ENCODE measurements at places on chromosomes 1 and 21.
A peak's percentile ranks its signal among the peaks of the same experiment; 100 is the strongest.

DNA sequence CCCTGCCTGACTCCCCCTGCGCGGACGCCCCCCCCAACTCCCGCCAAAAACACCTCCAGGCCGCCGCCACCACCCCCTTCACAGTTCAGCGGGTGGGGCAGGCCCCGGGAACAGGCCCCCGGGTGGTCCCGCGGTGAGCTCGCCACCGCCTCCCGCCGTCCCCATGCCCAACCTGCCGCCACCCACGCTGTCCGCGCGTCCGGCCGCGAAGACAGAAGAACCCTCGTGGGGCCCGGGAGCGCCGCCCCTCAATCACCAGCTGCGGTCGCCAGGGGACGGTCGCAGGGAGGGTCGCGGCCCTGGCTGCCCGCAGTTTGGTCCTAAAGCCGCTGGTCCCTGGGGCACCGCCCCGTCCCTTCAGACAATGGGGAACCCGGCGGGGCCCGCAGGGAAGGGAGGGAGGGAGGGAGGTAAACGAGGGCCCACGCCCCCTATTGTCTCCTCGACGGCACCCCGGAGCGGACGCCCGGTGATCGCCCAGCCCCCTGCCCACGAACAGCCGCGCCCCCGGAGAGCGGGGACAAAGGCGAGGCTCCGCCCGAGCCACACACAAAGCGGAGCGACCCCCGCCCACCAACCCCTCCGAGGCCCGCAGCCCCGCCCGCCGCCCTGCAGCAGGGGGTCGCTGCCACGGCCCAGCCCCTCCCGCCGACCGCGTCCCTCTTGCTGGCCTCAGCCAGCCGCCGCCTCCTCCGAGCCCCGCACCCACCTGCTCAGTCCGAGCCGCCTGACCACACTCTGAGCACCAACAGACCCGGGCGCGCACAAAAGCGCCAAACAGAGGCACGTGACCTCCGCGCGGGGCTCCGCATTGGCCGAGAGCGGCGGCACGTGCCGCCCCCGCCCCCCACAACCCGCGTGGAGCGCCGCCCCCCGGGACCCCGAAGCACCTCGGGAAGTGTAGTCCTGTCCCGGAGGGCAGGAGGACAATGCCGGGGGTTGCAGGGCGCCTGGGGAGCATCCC is at the start of gene STMN1:
Gene STMN1, minus strand, starts transcription at position 740 of the 964 bp plus-strand sequence. CDS start 1,743 bp downstream, outside the sequence.
- peak; percentile 79 for DNase-seq

- DNase-seq, result peak; percentile 28
These were observed 7.3 kb upstream of the PMVK start for GRCh38 chr1:154943649-154944400.

- DNase-seq, result no peak
These were observed 361.7 kb downstream of the PRDM2 start for GRCh38 chr1:14061722-14062121.

- DNase-seq, result peak; percentile 10
These were observed 26.9 kb upstream of the ESRRG start for GRCh38 chr1:216750031-216750627.

GRCh38 chr1:186330758-186331157 is 44.3 kb downstream of the TPR start:
- no peak for DNase-seq
